Inflammatory macrophage (primary cell): ENCODE measurements at places on chromosomes 3 and 15.

DNA sequence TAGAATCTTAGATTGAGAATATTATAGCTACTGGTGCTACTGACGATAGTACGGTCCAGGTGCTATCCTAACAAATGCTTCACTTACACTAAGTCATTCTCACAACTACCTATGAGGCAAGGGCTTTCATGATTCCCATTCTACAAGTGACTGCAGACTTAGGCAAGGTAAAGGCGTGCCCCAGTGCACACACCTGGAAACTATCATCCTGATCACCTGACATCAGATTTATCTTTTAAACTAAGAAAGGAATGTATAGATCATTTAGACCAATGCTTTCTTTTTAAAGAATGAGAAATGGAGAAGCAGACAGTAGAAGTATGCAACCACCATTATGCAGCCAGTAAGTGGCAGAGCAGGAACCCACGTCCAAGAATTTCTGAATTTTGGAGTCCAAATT, 59.2 kb upstream of the LRRN1 start:
- DNase-seq, result no peak

- DNase-seq, result no peak
These were observed 76.5 kb downstream of the PFN2 start for GRCh38 chr3:149894205-149894604.

DNA sequence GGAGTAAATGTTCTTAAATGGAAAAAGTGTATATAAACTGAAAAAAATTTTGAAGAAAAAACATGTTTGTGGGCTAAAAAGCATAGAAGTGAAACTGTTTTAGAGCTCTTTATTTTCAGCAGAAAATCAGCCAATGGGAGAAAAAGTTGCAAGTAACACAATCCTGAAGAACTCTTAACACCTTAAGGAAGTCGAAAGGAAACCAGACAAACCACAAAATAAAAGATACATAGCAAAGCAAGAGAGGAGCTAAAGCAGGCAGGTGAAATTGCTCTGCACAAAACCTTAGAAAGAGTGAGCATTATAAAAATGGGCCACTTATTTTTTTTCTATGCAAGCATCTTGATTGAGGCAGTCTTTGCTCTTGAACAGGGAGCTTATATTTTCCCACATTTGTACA, 300.5 kb downstream of the RAP2B start:
- no peak for DNase-seq

GRCh38 chr15:69298354-69298696, 387 bp upstream of the PAQR5 start:
- DNase-seq, result no peak

DNA sequence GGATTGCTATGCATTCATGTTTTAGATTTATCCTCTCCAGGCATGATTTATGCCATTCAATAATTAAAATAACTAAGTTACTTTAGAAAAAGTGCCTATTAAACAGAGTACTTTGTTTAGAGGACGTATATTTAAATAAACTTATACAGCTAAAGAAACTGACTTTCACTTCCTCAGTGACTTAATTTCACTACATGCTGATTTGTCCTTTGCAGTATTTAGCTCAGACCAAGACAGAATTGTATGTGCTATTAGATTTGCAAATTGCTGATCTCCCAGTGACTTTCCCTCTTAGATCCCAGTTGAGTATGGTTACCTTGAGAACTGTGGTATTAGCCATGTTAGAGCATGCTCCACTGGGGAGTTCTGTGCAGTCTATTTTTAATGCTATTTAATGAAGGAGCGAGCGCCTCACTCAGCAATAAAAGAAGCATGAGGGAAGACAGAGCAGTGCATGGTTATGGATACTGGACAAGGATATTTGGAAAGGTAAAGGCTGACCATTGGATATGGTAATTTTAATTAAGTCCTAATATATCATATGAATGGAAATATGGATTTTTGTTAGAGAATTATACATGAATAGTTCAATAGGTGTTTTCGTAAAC, 2.7 kb downstream of the ARPP21 start:
- no peak for DNase-seq
